ENCODE measurements at places on chromosomes 7 and 10.

- no peak for DNase-seq
These were observed 37.7 kb downstream of the LRMDA start for GRCh38 chr10:75469006-75469616.

GRCh38 chr7:155285833-155286232, 11.8 kb upstream of the INSIG1 start:
- DNase-seq, result no peak

DNA sequence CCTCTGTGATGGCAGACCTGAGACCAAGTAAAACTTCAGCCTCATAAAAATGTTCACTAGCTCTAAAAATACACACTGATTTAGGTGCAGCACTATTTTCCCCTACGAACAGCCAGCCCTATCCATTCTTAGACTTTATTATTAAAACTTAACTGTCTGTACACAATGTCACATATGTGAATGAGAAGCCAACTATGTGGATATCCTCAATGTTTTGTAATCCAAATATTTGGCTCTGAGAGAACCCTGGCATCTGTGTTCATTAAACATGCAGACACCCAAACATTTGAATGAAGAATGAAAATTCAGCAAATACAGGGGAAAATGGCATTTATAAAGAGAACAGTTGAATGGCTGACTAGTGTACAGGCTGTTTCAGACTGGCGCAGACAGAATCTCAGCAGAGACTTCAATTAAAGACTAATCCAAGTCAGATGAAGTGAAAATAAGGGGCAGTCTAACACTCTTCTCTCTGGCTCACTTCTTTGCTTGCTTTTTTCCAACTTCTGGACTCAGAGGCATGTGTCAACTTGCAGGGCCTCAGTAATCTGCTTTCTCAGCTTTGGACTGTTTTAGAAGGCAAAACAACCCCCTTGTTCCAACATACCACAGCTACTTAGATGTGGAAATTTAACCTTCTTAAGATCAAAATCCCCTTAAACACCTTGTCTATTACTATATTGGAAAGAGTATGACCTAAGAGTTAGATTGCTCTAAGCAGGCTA, 47.4 kb upstream of the FAM180A start:
- DNase-seq, result no peak

- DNase-seq, result no peak
These were observed 175.6 kb downstream of the ELFN1 start for GRCh38 chr7:1845536-1846311.

DNA sequence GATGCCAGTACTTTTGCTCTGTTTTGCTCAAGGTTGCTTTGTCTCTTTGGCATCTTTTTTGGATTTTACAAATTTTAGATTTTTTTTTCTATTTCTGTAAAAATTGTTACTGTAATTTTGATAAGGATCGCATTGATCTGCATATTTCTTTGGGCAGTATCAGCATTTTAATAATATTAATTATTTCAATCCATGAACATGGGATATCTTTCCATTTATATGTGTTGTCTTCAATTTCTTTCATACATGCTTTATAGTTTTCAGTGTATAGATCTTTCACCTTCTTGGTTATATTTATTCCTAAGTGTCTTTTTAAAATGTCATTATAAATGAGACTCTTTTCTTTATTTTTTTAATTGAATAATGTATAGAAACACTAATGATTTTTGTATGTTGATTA, 301.6 kb upstream of the SEMA3D start:
- no peak for DNase-seq
